M059J (cell line): ENCODE measurements at places on chromosomes 4 and X. TPM values are rescaled to one million over a fixed set of nuclear protein-coding genes. Genes with fewer than 3 reads are reported as not detected.
A peak's percentile ranks its signal among the peaks of the same experiment; 100 is the strongest.

DNA sequence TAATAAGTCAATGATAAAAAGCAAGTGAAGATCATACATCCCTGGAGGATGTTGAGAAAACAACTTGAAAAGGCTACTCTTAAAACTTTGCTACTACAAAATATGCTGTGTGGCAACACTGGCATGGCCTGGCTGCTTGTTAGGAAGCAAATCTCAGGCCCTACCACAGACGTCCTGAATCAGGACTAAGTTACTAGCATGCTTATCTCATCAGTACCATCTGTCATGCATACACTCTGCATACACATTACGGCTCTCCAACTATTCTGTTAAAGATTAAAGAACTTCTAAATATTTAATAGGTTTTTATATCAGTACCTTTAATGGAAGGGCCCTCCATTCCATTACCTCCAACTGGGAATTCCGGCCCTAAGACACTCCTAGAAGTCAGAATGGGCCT is 8.2 kb downstream of the PAPSS1 start:
- DNase-seq: no peak

Gene KCNIP4
- total RNA-seq: 0.15 TPM in 1 of 2 replicates, not detected in the other

DNA sequence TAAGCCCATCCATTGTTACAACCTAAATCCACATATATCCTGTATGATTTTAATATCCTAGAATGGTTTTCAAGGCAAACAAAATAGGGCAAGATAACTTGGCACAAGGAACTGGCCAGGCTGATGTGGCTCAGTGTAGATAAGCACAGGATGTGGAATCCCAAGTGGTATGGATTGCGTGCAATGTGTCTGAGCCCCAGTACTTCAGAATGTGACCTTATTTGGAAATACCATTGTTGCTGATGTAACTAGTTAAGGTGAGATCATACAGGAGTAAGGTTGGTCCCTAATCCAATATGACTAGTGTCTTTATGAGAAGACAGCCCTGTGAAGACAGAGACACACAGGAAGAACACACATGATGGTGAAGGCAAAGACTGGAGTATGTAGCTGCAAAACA is 72.4 kb downstream of the IL21 start:
- DNase-seq: peak; percentile 34

GRCh38 chr4:54516556-54517215 is 141.1 kb upstream of the KIT start:
- no peak for DNase-seq

- DNase-seq: peak; percentile 91
Measured at GRCh38 chrX:12610079-12610478, 181.1 kb upstream of the PRPS2 start.

GRCh38 chr4:163440040-163440439 is 33.5 kb downstream of the TKTL2 start:
- no peak for DNase-seq

Gene TMEM144
- total RNA-seq: 3.3 TPM in 2 replicates

DNA sequence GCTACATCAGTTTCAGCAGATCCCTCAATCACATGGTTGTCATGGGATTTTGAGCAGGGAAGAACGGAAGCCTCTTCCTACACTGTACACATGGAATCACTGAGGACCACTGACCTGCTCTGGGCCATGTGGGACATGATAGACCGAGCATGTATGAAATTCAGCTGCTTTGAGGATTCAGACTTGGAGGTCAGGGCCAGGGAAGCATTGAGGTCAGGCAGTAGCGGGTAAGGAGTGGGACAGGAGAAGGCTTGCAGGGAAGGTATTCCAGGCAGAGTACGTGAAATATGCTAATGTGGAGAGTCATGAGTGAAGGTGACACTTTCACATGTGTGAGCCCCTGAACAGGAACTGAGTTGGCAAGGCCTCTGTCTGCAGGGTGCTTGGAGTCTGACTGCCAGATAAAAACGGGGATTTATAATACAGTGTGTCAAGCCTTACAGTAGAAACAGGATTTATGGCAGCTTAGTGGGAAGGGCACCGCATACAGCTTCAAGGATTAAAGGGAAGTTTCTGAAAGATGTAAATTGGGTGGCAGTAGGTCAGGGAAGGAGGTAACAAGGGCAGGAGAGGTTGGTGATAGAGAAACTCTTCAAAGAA is 111.7 kb downstream of the STK32B start:
- DNase-seq: peak; percentile 26

DNA sequence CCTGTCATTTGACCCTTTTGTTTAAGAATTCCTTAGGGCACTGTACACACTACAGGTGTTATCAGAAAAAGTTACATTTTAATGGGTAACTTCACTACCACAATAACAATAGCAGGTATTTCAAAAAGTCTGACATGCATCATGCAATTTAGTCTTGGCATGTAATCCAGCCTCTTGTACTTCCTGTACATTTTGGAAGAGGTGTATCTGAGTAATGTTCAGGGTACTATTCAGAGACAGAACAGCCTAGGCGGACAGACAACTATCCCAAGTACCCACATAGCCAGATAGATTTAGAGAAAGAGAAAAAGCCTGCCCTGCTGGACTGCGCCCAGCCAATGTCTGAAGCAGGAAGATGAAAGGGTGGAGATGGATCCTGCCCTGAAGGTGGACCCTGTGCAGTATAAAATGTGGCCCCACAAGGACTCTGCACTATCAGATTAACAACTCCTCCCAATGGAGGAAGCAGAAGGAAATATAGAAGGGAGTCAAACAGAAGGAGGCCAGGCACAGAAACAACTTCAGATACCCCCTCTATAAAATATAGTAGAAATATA is 8.5 kb downstream of the UGT2B7 start:
- no peak for DNase-seq
